ENCODE measurements at places on chromosomes 12 and 14. TPM values are rescaled to one million over a fixed set of nuclear protein-coding genes. Genes with fewer than 3 reads are reported as not detected.

DNA sequence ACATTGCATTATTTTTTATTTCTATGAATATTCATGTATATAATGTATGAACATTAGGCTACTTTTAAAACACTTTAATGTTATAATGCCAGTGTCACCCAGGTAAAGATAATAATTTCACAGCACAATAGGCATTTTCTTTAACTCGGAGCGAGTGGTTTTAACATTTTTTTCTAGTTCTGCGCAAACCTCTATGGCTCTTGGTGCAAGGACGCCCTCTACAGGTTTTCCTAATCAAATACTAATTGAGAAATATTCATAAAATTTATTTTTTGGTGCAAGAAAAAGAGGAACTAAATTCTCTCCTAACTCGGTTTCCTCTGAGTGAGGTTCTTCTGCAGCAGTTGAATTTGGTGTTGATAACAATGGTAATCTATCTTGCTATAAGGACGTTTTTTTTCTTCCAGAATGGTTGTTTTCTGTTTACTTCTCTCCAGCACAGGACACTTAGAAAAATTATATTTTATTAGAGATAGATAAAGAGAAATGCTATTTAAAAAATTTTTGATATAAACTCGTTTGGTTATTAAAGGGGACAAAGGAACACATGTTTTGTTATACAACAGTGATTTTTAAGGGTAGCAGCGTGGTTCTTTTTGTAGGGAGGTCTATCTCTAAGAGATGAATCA, 2.4 kb upstream of the WIF1 start:
- DNase-seq, result no peak

DNA sequence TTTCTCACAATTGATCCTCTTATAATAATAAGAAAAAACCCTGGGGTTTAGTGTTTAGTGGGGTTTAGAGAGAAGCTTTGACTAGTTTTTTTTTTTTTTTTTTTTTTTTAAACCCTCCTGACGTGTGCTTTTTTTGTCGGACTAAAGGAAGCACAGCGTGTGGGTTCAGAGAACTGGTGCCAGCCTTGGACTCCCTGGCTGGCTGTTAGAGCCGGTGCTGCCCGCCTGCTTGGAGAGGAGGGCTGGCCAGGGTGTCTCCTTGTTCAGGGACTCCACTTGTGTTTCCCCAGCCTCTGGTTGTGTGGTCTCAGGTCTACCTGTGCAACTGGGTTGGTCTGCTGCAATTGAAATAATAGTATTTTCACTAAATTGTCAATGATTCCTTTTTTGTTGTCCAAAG, 54.1 kb upstream of the ASPG start:
- DNase-seq, result no peak

- no peak for DNase-seq
Measured at GRCh38 chr12:53513712-53514410, 6.6 kb upstream of the NPFF start.

- no peak for DNase-seq
Measured at GRCh38 chr14:70213721-70214282, 25.1 kb upstream of the SLC8A3 start.

DNA sequence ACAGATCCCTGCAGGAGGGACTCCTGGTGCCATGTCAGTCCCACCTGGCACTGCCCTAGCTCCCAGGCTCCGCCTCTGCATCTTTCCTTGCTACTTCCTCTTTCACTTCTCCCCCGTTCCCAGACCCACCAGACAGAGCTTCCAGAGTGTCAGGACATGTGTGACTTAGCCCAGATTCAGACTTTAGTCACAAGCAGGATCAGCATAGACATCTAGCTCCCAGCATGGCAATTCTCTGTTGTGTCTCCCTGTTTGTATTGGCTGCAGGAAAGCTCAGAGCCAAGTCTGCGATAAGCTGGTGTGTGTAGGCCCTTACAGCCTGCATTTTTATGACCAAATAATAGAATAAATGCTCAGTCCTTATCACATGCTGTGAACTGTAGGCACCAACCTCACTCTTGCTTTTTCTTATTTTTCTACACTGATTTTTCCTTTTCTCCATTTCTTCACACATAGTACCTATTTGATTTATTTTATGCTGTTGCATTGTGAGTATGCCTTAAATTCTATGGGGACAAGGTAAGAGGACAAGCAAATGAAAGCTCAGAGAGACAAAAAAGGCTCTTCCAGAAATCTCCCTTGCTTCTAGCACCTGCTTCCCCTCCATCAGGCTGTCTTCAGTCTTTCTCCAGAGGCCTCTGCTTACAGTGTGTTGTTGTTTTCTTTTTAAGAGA, 5.9 kb downstream of the DHRS2 start:
- no peak for DNase-seq

DNA sequence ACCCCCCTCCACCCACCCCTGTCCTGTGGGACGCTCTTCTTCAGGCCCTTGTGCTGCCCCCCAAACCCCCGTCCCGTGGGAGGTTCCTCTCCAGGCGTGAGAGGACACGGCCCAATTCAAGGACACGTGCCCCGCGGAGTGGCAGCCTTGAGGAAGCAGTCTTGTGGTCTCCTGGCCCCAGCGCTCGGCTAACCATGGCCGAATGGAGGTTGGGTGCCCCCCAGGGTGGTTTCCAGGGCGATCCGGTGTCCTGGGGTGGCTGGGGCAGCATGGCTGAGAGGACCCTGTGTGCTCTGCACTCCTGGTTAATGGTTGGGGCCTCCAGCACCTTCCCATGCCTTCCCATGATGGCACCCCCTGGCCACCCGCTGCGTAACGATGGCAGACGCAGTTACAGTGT, 53.6 kb downstream of the LRCOL1 start:
- DNase-seq, result no peak

DNA sequence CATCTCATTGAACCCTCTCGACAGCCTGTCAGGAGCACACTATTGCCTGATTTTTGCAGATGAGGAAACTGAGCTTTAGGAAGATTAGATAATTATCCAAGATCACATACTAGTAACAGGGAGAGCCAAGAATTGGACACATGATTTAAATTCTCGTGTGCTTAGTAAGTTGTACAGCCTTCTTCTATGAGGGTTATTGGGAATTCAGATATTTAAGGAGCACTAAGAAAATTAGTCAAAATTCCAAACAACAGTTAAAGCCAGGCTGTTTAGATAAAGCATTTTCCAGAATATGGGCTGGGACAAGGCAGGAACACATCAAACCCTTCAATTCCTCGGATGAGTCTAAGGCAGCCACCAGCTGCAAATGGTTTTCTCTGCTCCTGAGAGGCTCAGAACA, 148.8 kb downstream of the TMEM30B start:
- DNase-seq, result no peak

GRCh38 chr12:125376422-125376821, 311.2 kb downstream of the AACS start:
- no peak for DNase-seq

GRCh38 chr12:58161773-58162172, 220.4 kb downstream of the ATP23 start:
- DNase-seq, result no peak

- no peak for DNase-seq
Measured at GRCh38 chr12:124380796-124381455, 86.0 kb downstream of the RFLNA start.

DNA sequence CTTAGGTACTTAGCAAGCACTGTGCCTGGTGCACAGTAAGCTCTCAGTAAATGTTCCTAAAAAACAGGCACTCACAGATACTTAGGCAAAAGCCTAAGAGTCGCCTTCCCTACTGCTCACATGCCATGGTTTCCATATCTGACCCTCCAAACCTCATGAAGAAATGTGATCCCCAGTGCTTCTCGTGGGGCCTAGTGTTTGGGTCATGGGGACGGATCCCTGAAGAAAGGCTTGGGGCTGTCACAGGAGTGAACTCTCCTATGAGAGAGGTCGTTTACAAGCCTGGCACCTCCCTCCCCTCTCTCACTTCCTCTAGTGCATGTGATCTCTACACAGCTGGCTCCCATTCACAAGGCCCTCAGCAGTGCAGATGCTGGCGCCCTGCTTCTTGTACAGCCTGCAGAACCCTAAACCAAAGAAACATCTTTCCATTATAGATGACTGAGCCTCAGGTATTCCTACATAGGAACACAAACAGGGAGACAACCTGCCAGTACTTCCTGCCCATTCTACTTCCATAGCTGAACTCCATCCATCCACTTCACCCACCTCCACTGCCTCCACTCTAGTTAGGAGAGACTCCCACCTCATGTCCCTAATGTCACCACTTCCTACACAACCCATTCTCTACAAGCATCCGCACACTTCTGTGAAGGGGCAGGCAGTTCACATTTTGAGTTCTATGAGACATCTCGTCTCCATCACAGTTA, 2.9 kb downstream of the SLC15A4 start:
- no peak for DNase-seq

GRCh38 chr14:38189930-38190726, 17.6 kb upstream of the SSTR1 start:
- no peak for DNase-seq

GRCh38 chr12:69388371-69388770, 28.8 kb downstream of the YEATS4 start:
- DNase-seq, result no peak

- DNase-seq, result no peak
Measured at GRCh38 chr14:58629281-58629680, 8.5 kb upstream of the DACT1 start.

The SPTB gene
- total RNA-seq, result 5.4 TPM

The DTX1 gene
- 3.4 TPM for total RNA-seq

The JDP2 gene
- total RNA-seq, result 32.9 TPM

The POTEG gene
- not detected for total RNA-seq

The CSRNP2 gene
- 33.7 TPM for total RNA-seq
